Stimulated activated CD8-positive, alpha-beta memory T cell treated with anti-CD3 and anti-CD28 coated beads, Interleukin-4, amount 100 ng/mL, for 24 hours (primary cell): ENCODE measurements at places on chromosomes 3 and 15.

GRCh38 chr15:64478863-64479262, 18.5 kb downstream of the ZNF609 start:
- no peak for DNase-seq

GRCh38 chr15:52505151-52505550, 23.5 kb downstream of the MYO5A start:
- no peak for DNase-seq

DNA sequence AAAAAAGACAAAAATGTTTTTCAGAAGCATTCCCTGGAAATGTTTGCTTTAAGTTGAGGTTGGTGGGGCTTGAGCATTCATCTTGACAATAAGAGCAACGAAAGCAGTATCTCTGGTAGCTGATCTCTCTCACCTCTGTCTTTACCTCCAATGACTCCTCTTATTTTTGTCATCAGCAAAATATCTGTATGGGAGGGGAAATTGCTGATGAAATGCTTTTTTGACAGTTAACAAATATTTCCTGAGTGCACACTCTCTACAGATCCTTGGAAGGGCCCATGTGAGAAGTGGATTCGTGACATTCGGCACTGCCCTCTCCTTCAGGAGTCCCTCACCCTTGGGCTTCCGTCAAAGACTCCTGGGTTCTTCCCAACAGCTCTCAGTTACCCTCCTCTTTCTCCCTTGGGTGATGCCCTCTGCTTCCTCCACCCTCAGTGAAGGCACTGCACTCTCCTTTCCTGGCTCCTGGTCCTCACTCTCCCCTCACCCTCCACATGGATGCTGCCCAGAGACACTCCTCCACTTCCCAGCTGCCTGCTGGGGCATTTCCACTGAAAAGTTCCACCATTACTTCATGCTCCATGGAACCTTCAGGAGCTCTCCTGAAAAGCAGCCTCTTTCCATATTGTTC, 2.9 kb upstream of the CGNL1 start:
- DNase-seq: no peak

GRCh38 chr3:36521007-36521379, 140.7 kb downstream of the STAC start:
- no peak for DNase-seq

DNA sequence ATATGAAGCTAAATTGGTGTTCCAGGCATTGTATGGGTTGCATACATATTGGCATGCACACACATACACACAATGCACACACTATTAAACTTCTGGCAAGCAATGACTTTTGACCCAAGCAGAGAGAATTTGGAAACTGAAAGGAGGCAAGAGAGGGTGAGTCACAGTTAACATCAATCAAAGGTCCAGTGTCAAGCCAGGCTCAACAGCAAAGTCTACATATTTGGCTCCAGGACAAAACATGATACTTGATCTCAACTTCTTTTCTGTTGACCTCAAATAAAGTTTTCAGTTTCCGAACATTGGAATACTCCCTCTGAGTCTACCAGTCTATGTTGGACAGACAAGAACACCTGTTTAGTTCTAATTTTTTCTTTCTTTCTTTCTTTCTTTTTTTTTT, 28.3 kb downstream of the IL12A start:
- DNase-seq: no peak

DNA sequence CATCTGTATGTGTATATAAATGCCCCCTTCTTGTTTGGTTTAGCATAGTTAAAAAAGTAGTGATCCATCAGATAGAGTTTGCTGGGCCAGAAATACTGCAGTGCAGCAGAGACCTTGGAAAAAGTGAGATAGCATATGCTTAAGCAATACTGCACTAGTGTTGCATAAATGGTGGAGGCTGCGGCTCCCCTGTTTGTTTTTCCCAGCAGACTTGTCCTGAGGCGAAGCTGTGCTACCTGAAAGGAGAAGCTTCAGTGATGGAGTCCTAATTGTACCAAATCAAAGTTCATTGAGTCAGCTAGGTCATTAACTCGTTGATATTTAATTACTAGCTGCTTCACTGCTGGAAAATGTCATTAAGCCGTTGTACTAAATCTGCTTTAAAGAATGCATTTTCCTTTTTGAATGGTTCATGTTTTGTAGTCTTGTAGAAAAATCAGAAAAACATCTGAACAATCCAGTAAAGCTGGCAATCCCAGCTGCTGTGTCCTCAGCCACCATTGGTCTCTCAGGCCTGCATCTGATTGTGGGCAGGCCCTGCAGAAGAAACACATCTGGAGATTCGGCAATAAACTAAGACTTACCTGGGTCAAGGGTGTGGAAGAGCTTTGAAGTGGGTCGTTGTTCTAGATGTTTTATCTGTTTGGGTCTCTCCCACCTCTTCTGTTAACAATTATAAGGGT, 169.6 kb downstream of the B3GALNT1 start:
- DNase-seq: no peak

GRCh38 chr3:42061025-42061712, 30.0 kb upstream of the TRAK1 start:
- DNase-seq: no peak

- DNase-seq: no peak
These were observed 12.4 kb downstream of the ACAA1 start for GRCh38 chr3:38124324-38125122.

GRCh38 chr3:36380221-36381031, at the start of gene STAC:
TSS of gene STAC (plus strand) at chr3:36380504. CDS start at chr3:36380644, 140 bp downstream.
- no peak for DNase-seq

DNA sequence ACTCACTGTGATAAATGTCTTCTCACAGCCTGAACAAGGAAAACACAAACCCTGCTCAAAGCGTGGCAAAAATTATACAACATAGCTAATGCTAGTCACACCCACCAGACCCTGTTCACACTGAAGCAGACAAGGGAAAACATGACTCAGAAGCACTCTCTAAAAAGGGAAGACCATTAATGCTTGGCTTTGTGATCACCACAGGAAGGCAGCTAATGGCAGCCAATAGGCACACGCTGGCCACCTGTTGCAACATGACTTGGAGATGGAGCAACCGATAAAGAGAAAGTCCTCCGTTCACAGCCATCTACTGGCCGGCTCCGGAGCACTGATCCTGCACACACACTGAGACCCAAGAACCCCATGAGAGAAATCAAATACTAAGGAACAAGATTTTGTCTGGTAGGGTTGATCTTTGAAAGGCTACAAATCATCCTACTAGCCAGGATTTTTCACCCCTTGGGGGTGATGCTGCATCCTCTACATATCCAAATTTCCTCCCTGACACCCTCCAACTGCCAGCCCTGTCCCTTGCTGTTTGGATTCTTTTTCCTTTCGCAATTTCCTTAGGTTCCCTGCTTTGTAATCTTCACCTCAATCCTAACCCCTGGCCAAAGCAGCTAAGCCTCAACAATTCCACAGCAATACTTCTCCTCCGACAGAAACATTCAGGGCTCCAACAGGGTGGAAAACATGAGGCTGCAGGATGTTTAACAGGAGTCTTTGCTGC, 3.2 kb downstream of the ZXDC start:
- no peak for DNase-seq

DNA sequence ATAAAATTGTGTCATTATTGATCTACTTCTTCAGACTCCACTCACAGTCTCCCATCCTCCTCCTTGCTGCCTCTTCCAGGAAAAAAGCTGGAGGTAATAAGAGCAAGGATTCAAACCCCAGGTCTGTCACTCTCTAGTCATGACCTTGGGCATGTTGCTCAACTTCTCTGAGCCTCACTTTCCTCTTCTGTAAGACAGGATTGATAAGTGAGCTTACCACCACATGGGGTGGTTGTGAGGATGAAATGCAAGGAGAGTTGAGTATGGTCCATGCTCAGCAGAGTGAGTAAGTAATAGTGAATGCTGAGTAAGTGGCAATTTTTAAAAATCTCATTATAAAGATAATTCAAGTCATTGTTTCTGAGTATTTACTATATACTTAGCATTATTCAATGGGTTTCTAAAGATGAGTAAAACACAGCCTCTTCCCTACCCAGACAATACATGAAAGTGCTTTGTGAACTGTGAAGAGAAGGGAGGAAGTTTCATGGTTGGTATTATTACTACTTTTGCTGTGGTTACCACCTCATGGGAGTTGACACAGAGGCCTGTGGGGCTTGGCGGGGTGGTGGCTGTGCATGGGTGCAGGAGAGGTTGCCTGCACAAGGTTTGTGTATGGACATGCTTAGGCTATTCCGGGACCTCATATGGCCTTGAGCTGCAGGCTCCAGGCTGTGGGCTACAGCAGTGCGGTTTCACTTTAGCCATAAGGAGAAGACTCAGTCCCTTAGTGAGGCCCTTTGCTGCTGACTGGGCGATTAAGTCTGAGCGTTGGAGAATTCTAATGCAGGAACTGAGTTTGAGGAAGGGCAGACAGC, 30.0 kb downstream of the SLC6A11 start:
- no peak for DNase-seq

- DNase-seq: no peak
These were observed 83.4 kb downstream of the NEK11 start for GRCh38 chr3:131110087-131110486.

DNA sequence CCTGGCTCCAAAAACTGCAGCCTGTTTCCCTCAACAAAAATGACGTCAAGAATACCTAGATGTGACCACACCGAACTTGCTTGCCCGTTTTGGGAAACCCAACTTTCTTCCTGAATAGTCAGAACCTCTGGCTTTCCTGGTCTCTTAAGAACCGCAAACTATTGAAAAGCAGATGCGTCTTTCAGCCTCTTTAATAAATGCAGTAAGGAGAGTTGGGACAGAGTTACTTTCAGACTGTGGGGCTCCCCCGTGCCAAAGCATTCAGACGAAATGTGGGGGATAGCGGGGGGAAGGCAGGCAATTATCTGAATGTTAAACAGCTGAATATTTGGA, 1.2 kb upstream of the PROK2 start:
- DNase-seq: no peak

GRCh38 chr3:126478581-126479310, 3.1 kb upstream of the ZXDC start:
- DNase-seq: no peak

- no peak for DNase-seq
These were observed 282.7 kb downstream of the SHQ1 start for GRCh38 chr3:72565593-72565992.

DNA sequence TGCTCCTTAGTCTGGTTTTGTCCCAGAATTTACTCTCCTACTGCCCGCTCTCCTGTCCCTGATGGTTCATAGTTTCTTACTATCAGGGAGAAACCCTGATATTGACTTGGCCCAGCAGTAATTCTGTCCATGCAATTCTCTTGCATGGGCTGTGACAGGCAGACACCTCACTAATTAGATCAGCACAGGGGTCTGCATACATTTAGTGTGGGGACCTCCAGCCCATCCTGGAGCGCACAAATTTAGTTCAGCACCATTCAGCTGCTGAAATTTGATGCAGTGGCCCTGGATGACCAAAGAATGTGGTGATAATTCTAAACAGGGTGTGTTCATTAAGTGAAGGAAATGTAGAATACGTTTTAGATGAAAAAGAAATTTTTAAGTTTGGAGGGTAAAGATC, 555.5 kb upstream of the TBL1XR1 start:
- DNase-seq: no peak

- no peak for DNase-seq
These were observed 30.9 kb downstream of the GOLM2 start for GRCh38 chr15:44319385-44319784.

DNA sequence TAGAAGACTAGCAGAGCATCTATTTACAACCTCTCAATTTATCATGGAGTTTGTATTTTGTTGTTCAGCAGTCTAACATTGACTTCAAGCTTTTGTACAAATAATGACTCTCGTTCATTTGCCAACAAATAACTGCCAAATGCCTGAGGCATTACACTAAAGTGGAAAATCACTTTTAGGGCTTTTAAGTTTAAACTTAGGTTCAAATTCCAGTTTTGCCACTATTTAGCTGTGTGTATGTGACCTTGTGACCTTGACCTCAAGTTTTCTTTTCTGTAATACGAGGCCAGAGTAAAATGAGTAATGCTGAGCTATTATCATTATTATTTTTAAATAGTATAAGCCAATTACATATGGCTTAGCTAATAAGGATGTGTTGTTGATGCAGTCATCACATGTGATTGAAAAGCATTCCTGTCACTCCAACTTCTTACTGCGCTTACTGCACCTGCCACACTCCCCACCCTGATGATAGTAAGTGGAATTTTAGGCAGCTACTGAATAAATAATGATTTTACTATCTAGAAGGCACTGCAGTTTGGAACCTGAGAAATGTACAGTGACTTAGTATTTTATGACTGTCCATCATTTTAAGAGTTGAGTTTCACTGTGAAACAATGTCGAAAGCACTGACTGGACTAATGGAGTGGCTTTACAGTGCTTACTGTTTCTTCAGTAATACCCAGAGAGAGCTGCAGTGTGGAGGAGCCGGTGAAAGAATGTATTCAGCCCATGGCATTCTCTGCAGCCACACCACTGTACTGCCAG, 16.3 kb downstream of the ARL8B start:
- no peak for DNase-seq

- no peak for DNase-seq
These were observed 2.2 kb downstream of the PLSCR1 start for GRCh38 chr3:146542179-146542578.
